Glomerular endothelial cell (primary cell): ENCODE measurements at places on chromosomes 13 and 19. TPM values are rescaled to one million over a fixed set of nuclear protein-coding genes. Genes with fewer than 3 reads are reported as not detected.

KLK12 gene
- total RNA-seq: not detected in 2 replicates

FGF21 gene
- total RNA-seq: not detected in 2 replicates

SYNE4 gene
- total RNA-seq: not detected in 2 replicates

ATP4B gene
- total RNA-seq: 0.58 TPM in 1 of 2 replicates, not detected in the other

PLVAP gene
- 5.4 and 22.9 TPM in 2 replicates for total RNA-seq

NUDT19 gene
- 16.9 and 18.3 TPM in 2 replicates for total RNA-seq

OR7A5 gene
- not detected in 2 replicates for total RNA-seq

FBN3 gene
- not detected in 2 replicates for total RNA-seq

SAFB gene
- 33.4 and 77.9 TPM in 2 replicates for total RNA-seq

DMPK gene
- 23.4 and 40.2 TPM in 2 replicates for total RNA-seq

- DNase-seq: no peak
Observed at GRCh38 chr13:64925284-64925683, 2304.9 kb downstream of the PCDH9 start.

DNA sequence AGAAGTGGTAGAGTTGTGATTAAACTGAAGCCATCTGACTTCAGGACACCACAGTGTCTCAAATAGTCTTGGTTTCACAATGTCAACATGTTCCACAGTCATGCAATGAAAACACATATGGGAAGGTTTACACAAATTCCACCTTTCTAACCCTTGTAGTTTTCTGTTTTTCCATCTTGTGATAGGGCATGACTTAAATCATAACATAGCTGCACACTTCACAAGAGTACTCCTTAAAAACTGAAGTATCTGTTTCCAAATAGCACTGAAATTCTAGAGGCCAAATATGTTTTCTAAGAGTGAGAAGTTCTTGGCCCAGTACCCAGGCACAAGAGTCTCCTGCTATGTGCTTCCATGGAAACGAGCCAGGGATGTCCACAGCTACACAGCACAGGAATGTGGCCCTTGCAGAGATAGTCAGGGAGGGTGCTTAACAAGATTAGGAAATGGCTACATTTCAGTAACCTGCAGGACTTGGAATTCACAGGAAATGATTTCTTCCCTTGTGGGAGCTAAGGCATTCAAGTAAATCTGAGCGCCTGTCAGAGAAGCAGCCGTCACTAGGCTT is 269.1 kb downstream of the NDFIP2 start:
- peak; percentile 44 for DNase-seq

GRCh38 chr19:6209233-6209632 is 70.5 kb downstream of the MLLT1 start:
- no peak for DNase-seq

GRCh38 chr13:105518086-105518485 is 1017.4 kb downstream of the EFNB2 start:
- no peak for DNase-seq

DNA sequence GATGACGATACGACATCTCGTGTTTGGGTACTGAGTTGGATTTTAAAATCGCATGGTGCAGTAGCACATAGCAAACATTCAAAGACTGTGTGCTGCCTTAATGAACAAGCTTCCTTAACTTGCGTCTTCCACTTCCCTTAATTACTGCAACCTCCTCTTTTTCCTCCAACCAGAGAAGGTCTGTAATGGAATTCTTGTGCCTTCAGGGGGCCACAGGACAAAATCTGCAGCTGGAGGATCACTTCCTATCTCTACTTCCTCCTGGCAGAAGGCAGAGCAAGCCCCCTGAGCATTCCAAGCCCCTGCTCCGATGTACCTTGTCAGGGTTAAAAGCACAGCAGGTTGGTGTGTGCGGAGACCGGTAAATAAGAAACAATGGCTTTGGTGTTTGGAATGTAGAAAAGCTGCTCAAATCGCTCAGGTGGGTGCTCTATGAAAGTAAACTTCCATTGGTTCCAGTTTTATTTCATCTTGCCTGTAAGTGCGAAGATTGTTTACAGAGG is 151.3 kb upstream of the UQCRFS1 start:
- DNase-seq: no peak

DNA sequence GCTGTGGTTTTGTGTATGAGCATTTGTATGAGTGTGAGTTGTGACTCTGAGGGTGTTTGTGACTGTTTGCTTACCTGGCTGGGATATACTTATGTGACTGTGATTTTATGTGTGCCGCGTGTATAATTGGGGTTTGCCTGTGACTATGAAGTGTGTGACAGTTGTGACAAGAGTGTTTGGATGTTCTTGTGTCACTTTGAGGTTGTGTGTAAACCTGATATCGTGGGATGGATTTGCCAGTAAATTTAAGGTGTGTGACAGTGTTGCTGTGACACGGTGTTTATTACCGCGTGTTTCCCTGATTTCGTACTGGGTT is 442 bp downstream of the ZNF420 start:
- DNase-seq: no peak

DNA sequence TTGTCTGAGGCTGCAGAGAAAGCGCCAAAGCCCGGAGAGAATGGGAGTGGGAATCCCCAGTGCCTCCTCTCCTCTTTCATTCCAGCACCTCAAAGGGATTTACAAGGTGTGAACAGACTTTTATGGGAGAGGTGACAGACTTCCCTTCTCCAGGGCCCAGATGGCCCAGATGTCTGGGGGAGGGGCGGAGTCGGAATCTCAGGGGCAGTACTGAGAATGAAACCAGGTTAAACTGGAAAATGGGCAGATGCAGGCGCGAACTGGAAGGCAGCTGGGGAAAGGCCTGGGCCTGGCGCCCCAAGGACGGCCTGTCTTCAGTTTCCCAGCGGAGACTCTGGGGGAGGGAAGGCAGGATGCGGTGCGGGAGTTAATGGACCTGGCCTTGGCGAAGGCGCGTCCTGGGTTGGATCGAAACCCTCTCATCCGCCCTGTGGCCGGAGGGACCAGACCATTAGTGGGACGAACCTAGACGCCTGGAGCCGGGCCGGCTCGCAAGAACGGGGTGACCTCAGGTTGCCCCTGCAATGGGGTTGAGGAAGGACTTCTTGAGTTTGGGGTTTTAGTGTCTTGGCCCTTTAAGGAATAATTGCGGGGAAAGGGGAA is 592 bp upstream of the TRIP10 start:
- no peak for DNase-seq

GRCh38 chr19:19628501-19629134 is 598 bp upstream of the LPAR2 start:
- no peak for DNase-seq

GRCh38 chr13:49679246-49679645 is 12.0 kb downstream of the EBPL start:
- no peak for DNase-seq

- DNase-seq: no peak
Observed at GRCh38 chr19:14414926-14415690, 4.0 kb downstream of the DDX39A start.

DNA sequence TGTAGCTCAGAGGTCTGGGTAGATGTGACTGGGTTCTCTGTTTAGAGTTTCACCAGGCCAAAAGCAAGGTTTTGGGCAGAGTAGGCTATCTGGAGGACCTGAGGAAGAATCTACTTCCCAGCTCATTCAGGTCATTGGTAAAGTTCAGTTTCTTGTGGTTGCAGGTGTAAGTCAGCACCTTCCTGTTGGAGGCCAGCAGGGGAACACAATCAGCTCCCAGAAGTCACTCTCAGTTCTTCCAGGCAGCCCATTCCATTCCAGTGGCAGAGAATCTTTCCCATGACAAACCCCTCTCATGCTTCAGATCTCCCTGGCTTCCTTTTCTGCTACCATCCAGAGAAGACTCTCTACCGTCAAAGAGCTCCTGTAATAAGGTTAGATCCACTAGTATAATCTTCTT is 176.2 kb upstream of the UFM1 start:
- no peak for DNase-seq

DNA sequence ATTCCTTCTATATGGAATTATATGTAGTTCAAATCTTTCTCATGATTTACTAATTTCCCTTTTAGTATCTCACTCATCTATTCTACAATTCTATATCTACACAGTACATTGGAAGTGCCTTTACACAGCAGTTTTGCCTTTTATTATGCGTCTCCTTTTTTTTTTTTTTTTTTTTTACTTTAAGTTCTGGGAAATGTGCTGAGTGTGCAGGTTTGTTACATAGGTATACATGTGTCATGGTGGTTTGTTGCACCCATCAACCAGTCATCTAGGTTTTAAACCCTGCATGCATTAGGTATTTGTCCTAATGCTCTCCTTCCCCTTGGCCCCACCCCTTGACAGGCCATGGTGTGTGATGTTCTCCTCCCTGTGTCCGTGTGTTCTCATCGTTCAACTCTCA is 1150.1 kb upstream of the PRR20A start:
- DNase-seq: no peak
